Activated CD4-positive, alpha-beta T cell treated with anti-CD3 and anti-CD28 coated beads for 4 hours (primary cell): ENCODE measurements at places on chromosomes 12 and 14.

DNA sequence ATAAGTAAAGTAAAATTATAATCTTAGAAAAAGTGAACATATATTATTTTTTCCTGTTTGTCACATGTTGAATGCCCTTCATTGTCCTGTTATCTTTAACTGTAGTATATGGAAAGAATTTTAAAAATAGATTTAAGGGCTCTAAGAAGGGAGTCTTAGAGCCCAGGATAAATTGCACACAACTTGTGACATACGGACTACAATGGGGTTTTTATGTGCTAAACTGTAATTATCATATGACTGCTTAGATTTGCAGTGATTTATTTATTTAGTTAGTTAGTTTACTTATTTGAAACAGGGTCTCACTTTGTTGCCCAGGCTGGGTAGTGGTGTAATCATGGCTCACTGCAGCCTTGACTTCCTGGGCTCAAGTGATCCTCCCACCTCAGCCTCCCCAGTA, 187.8 kb upstream of the HMGA2 start:
- no peak for DNase-seq

GRCh38 chr14:55426891-55427290, 13.5 kb downstream of the TBPL2 start:
- no peak for DNase-seq

- DNase-seq: no peak
Measured at GRCh38 chr12:21451529-21451928, 14.1 kb downstream of the PYROXD1 start.

GRCh38 chr12:91023326-91024004, 18.7 kb upstream of the EPYC start:
- no peak for DNase-seq

DNA sequence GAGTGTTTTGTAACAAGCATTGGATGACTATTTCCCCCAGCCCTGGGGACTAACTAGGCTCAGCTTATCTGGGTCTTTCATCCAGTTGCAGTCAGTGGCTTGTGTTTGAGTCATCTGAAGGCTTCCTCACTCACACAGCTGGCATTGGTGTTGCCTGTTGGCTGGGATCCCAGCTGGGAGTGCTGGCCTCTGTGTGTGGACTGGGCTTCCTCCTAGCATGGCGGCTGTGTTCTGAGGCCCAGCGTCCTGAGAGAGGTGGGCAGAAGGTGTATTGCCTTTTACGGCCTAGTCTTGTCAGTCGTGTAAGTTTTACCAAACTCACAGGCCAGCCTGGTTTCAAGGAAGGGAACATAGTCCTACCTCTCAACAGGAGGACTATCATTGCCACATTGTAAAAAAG, 28.3 kb upstream of the PPP2R5C start:
- no peak for DNase-seq

DNA sequence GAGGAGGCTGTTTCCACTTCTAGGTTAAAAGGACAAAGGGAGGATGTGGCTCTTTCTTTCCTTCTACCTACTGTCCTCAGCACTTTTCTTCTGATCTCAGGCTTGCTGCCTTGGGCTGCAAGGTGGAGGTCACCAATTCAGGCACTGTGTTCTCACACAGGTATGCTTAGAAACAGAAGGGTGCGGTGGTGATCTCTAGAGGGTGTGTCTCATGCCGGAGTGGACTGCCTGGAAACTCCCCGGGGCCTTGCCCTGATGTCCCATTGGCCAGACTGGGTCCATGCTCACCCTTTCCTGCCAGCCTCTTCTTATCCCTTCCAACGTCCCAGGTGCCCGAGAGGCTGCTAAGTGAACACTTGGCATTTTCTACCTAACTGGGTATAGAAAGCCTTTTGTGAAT, 1197.6 kb downstream of the AACS start:
- DNase-seq: no peak

DNA sequence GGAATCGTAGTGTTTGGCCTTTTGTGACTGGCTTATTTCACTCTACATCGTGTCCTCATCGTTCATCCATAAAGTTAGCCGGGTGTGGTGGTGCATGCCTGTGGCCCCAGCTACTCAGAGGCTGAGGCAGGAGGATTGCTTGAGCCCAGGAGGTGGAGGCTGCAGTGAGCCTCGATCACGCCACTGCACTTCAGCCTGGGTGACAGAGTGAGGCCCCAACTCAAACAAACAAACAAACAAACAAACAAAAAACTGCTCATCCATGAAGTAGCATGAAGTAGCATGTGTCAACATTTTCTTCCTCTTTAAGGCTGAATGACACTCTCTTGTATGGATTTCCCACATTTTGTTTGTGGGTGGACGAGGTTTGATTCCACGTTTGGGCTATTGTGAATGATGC, 44.0 kb upstream of the MEG3 start:
- DNase-seq: no peak

GRCh38 chr14:104792101-104792884, 3.3 kb downstream of the AKT1 start:
- no peak for DNase-seq

- no peak for DNase-seq
Measured at GRCh38 chr14:31219169-31219568, 11.6 kb upstream of the HECTD1 start.

- DNase-seq: no peak
Measured at GRCh38 chr12:7304456-7304855, 584 bp downstream of the ACSM4 start.

DNA sequence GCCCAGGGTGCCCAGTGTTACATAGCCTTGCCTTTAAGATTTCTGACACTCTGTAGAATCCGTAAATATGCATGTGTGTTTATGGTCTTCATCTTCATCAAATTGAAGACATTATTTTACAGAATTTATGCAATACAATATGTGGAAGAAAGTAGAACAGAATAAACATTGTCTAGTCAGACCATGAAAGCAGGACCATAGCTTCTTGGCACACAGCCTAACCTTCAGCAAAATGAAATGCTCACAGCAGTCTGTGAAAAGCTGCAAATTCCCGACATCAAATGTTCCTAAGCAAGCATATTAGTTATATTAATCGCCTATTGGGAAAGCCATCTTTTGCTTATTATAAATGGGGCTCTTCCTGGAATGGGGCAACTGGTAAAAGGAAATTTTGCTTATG, 111.3 kb upstream of the GARIN2 start:
- DNase-seq: no peak

GRCh38 chr14:88630565-88630964, 67.7 kb downstream of the ZC3H14 start:
- DNase-seq: no peak

DNA sequence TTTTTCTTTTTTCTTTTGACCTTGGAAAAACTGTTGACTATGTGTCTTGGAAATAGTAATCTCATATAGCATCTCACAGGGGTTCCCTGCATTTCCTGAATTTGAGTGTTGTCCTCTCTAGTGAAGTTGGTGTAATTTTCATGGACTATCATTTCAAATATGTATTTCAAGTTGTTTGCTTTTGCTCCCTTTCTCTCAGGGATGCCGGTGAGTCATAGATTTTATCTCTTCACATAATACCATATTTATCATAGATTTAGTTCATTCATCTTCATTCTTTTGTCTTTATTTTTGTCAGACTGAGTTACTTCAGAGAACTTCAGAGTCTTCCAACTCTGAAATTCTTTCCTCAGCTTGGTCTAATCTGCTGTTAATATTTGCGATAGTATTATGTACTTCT, 1320.6 kb downstream of the LRFN5 start:
- DNase-seq: no peak

DNA sequence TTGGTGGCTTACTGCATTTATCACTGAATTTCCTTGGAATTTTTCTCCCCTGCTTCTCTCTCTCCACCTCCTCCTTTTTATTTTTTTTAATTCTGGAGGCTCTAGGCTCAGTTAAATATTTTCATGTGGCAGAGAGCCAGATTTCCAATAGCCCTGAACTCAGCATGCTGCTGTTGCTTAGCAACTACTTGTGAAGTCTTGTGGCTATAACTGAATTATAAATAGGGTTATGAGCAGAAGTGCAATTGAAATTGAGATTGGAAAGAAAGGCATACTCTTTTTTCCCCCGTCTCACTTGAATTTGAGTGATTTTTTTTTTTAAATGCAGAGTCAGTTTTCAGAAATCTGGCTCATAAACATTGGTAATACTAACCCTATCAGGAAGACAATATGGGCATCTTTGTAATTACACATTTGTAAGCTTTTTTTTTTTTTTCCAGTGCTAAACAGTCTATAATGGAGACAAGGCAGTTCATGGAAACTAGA, 38.3 kb downstream of the ATF7IP start:
- no peak for DNase-seq

GRCh38 chr14:68404652-68405183, 388.1 kb downstream of the ZFP36L1 start:
- DNase-seq: no peak

GRCh38 chr12:62772416-62772955, 162.5 kb downstream of the PPM1H start:
- no peak for DNase-seq

DNA sequence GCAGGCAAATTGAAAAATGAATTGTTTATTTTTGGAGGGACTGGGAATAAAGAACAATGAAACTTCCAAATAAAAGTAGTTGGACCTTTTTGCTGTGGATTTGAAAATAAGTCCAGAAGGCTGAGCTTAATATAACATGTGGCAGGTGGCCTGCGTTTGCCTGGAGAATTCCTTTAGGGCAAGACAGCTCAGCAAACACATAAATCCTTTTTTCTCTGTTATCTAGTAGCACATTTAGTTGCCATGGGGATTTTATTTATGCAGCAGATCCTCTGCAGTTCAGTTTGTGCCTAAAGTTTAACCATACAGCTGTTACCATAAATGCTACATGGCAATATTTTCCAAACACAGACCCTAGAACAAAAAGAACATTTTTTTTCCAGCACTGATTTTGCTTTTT, 180.0 kb downstream of the NPAS3 start:
- no peak for DNase-seq

DNA sequence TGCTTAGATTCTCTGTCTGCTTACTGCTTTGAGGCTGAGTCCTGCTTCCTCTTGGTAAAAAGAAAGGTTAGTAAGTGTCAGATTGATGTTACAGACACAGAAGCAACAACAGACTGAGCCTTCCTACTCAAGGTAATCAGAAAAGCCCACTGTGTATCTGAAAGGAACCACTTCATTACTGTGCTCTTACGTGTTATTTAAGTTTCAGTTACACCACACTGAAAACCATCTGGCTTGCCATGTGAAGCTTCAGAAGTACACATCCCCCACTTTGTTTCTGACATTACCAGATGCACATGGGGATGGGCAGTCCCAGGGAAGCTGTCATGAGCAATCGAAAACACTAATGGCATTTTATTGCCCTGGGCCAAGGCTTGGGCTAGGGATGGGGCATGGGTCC, 1290.1 kb downstream of the AACS start:
- no peak for DNase-seq

- DNase-seq: peak; percentile 12
Measured at GRCh38 chr14:74763803-74764531, 851 bp downstream of the YLPM1 start.

GRCh38 chr12:68918960-68919359, 14.0 kb downstream of the CPM start:
- DNase-seq: no peak

- no peak for DNase-seq
Measured at GRCh38 chr14:103348154-103348553, 14.1 kb downstream of the EIF5 start.

GRCh38 chr12:15038137-15038536, 65.3 kb downstream of the PDE6H start:
- no peak for DNase-seq

DNA sequence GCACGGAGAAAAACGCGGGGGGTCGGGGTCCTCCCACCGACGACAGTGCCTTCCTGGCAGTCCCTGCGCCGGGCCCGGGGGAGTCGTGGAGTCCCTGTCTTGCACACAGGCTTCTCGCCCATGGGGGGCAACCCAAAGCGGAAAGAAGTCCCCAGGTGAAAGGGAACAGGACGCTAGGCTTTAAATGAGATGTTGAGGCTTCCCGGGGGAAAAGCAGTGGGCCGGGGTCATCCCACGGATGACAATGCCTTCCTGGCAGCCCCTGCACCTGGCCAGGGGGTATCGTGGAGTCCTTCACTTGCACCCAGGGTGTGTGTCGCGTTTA, 162.9 kb upstream of the ALG10B start:
- no peak for DNase-seq

GRCh38 chr14:24122898-24123297, 7.6 kb upstream of the FITM1 start:
- DNase-seq: no peak

GRCh38 chr14:78141590-78141989, 28.6 kb upstream of the NRXN3 start:
- DNase-seq: no peak

DNA sequence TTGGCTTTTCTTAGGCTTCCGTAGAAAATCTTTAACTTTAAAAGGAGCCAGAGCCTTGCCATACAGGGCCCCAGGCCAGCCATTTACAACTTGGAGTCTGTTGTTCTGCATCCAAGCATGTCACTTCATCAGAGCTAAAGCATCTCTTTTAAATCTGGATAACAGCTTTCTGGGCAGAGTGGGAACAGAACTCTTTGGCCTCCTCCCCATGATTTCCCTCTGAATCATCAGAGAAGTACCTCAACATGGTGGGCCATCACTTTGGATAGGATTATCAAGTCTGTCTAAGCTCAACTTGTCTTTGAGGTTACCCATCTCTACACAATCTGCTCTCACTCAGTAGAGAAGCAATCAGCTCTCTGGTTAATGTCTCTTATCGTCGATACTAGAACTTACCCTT, 170.9 kb downstream of the SLC6A15 start:
- no peak for DNase-seq

DNA sequence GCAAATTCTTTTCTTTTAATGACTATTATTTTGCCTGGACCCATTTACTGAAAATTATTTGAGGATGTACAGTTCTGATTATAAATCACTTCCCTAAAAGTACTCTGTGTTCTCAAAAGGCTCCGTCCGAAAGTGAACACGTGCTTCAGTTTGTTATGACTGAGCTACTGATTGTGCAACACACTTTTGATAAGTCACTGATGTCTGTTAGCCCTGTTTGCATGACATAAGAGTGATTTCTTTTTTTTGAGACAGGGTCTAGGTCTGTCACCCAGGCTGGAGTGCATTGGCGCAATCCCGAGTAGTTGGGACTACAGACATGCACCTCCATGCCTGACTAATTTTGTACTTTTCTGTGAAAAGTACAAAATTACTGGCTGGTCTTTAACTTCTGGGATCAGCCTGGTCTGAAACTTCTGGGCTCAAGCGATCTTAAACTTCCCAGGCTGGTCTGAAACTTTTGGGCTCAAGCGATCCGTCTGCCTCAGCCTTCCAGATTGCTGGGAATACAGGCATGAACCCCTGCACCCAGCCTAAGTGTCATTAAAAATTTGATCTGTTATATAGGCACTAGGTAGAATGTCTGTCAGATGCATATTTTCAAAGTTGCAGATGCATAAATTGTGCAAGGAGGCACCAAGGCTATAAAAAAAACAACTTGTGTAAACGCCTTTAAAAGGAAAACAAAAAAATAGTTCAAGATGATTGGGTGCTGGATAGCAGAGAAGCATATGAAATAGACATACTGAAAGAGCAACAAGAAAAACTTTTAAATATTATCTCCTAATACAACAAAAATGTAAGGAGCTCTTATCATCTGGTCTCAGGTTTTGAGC, 111.5 kb downstream of the SRGAP1 start:
- DNase-seq: no peak

DNA sequence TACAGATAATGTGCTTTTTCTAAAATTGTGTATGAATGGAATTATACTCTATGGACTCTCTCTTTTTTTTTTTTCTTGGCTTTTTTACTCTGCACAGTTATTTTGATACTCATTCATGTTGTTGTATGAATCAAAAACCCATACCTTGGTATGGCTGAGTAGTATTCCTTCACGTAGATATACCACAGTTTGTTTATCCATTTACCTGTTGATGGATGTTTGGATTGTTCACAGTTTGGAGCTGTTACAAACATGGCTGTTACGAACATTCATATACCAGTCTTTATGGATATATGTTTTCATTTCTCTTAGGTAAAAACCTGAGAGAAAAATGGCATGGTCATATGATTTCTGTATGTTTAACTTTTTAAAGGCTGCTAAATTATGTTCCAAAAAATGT, 43.2 kb downstream of the TMTC3 start:
- DNase-seq: no peak
